ENCODE measurements at places on chromosomes 2 and 18.

- no peak for DNase-seq
These were observed 44.3 kb downstream of the SCN9A start for GRCh38 chr2:166331468-166331867.

DNA sequence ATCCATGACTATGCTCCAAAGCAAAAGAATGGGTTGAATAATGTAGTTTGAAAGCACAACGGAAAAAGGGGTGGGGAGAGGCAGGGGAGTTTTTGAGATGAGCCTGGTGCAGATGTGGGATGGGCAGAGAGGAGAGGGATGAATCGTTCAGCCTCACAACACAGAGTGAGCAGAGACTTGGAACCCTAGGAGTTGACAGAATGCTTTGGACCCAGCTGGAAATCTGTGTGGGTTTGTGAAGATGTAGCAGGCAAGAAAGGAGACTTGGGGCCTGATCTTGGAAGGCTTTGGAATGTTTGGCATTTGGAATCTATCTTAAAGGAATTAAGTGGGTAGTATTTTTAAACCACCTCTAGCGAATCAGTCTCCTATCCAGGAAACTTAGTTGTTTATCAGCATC, 66.0 kb upstream of the KCTD1 start:
- no peak for DNase-seq

- DNase-seq = no peak
These were observed 221.5 kb upstream of the SMAD7 start for GRCh38 chr18:49172246-49172645.

- DNase-seq = no peak
These were observed 8.0 kb downstream of the TNFRSF11A start for GRCh38 chr18:62332964-62333695.

- DNase-seq = no peak
These were observed 221.8 kb downstream of the STK39 start for GRCh38 chr2:168025487-168026202.

- no peak for DNase-seq
These were observed 225.9 kb downstream of the C1D start for GRCh38 chr2:67836866-67837265.

DNA sequence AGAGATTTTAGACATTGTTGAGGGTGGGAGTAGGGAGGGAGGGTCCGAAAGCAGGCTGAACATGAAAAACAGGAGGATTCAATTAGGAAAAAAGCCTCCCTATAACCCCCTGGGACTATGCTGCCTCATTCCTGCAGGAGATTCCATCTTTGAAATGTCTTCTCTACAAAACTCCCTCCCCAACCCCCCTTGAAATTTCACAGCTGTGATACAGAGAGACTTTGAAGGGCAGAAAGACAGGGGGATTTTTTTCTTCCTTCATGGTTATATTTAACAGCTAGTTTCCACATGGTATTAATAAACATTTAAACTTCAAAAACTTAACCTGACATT, 57.6 kb downstream of the TRIB2 start:
- DNase-seq = no peak

DNA sequence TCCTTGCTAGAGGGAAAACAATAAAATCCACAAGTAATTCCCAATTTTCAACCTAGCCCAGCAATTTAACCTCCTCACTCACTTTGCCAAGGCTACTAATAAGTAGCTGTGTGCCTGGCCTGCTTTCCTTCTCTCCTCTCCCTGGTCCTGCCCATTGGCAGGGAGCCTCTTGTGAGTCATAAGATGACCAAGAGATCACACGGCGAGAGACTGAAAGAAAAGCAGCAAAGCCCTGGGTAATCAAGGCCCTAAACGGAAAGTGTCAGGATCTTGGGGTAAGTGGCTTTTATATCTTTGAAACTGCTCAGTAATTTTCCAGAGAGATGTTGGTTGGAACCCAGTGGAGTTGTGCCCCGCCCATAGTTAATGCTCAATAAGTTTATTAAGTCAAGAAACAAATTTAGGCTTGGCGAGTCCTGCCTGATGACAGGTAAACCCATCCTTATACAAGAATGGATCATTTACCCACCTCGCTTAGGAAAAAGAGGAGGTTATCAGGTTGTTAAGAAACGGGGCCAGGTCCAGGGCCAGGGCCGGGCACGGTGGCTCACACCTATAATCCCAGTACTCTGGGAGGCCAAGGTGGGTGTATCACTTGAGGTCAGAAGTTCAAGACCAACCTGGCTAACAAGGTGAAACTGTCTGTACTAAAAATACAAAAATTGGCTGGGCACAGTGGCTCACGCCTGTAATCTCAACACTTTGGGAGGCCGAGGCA, 10.0 kb upstream of the ADAM17 start:
- DNase-seq = no peak

DNA sequence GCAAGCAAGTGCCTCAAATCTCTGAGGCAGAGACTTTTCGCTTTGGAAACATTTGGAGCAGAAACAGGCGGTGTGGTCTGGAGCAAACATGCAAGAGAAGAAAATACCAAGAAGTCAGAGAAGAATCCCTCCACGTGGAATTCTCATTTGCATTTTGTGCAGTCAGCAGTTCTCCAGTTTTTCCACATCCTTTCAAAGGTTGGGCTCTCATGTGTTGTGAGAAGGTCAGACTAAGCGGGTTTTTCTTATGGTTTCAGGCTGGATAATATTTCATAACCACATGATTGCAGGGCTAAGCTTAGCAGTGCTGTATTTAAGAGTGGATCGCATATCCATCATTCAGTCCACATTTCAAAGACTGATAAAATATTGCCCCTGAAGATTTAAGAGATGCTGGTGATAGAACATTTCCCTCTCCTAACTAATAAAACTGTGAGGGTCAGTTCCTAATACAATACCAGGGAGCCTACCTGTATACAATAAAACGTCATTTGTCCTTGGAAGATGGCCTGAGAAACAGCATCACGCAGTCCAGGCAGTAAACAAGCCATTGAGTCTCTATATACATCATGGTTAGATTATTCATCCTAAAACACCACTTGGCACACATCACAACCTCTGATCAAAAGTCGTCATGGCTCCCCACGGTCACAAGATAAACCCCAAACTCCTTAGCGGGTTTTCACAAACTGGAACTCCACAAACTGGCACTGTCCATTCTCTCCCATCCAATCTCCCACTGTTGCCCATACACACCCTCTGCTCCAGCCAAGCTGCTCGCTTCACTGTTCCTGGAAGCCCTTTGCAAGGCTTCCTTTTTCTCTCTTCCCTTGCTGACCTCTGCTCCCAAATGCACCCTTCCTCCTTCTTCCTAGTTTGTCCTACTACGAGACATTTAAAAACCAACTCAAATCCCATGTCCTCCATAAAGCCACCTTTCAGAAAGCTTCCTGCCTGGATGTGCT, 31.5 kb downstream of the ANKRD44 start:
- no peak for DNase-seq

GRCh38 chr18:49935215-49935614, 121.9 kb upstream of the ACAA2 start:
- no peak for DNase-seq

- DNase-seq = no peak
These were observed 304.4 kb upstream of the SLC39A10 start for GRCh38 chr2:195352581-195352980.

DNA sequence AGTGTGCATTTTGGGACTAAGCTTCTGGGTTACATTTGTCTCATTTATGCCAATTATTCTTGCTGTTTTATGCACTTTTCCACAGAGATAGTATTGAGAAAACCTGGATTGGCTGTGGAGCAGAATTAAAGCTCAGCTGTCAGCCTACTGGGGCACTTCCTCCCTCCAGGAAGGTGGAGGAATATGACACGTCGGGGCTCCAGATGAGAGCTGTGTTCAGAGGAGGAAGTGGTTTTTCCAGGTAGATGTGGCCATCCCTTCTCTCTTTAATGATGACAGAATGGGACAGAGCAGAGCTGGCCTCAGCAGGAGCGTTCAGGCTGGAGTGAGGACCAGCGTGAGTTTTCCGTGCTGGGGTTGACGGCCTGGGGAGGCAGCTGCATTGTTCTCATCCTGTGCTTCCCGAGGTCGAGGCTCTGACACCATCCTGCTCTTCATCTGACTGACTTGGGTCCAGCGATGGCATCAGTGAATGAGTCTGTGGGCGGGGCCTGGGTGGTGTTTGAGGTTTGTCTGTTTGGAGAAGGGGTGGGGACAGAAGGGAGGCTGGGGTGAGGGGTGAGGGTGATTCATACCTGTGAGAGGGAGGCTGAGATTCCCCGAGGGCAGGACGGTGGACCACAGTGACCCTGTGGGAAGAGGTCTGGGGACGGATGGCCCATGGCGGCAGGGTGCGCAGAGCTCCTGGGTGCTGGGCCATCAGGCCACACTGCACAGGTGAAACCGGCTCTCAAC, 207.0 kb downstream of the LDLRAD4 start:
- DNase-seq = no peak

DNA sequence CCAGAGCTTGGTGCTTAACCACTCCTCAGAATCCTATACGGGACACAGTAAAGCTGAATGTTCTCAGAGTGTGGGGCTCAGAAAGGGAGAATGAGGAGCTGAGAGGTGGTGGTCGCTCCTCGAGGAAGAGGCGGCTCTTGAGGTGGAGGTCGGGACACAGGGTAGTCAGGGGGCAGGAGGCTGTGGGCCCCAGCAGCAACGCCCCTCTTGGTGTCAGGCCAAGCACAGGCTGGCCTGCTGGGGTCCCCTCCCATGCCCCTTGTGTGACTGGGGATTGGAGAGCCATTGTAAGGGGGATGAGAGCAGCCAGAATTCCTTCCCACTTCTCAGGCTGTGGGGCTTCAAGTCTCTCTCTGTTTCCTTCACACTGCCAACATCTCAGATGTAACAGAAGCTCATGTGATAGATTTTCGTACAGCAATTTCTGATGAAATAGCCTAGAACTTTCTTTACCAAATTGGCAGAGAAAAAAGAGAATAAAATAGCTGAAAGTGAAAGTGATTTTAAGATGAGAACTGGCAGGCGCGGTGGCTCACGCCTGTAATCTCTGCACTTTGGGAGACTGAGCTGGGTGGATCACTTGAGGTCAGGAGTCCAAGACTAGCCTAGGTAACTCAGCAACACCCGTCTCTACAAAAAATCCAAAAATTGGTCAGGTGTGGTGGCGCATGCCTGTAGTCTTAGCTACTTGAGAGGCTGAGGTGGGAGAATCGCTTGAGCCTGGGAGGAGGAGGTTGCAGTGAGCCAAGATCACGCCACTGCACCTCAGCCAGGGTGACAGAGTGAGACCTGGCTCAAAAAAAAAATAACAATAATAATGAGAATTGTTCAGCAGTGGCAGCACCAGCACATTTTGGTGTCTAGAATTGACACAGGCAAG, 61.1 kb upstream of the RPL31 start:
- no peak for DNase-seq

GRCh38 chr2:111049792-111050640, 70.7 kb upstream of the BCL2L11 start:
- no peak for DNase-seq

GRCh38 chr2:5144159-5144558, 548.0 kb upstream of the SOX11 start:
- DNase-seq = no peak

GRCh38 chr2:122239440-122239839, 484.0 kb downstream of the TSN start:
- no peak for DNase-seq

DNA sequence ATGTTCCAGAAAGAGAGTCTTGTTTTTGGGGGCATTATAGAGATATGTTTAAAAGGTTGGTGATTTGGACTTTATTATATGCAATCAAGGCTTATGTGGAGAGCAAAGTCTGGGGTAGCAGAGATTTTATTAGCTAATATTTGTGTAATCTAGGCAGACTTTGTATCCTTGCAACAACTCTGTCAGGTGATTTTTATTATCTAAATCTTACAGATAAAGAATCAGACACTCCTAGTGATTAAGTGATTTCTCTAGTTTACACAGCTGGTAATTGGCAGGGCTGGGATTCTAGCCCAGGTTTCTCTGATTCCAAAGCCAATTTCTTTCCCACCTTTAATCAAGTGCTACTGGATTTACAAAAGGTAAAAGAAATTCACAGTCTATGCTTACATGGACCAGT, 33.3 kb upstream of the NCK2 start:
- no peak for DNase-seq

DNA sequence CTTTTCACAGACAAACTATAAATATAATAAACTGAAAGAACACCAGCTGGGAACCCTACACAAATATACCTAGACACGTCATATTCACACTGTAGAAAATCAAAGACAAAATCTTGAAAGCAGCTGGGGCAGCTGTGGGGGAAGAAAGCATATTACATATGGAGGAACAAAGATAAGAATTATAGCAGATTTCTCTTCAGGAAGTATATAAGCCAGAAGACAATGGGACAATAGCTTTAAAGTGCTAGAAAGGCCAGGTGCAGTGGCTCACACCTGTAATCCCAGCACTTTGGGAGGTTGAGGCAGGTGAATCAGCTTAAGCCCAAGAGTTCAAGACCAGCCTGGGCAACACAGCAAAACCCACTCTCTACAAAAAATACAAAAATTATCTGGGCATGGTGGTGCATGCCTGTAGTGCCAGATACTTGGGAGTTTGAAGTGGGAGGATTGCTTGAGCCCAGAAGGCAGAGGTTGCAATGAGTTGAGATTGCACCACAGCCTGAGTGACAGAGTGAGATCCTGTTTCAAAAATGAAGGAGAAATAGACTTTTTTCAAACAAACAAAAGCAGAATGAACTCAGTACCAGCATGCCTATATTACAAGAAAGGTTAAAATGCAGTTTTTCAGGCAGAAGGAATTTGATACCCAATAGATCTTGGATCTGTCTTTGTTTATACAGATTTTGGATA, 26.8 kb upstream of the ERCC3 start:
- no peak for DNase-seq

- peak; percentile 9 for DNase-seq
These were observed 42.3 kb upstream of the ATIC start for GRCh38 chr2:215269397-215270117.

DNA sequence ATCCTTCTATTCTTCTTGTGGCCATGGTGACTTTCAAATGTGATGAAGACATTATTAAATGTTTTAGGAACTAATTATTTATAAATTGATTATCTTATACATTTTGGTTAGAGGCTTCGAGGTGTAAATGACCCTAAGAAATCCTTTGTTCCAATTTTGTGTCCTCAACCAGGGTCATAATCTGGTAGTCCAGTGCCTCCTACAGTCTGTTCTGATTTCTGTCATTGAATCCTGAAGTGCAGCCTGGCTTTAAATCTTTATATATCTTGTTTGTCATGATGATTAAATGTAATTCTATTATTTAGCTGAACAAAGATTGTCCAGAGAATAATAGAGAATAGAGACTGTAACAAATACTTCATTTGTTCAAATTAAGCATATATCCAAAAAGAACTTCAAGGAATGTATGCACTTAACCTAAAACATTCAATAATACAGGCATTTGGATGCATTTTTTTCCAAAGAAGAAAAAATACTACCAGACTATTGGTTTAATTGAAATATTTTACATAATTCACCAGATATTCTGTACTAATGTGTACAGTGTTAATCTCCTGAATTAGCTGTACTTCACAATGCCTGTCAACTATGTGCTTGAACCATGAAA, 89.8 kb downstream of the PRPF40A start:
- DNase-seq = no peak
